ENCODE measurements at places on chromosomes 2 and 18.

DNA sequence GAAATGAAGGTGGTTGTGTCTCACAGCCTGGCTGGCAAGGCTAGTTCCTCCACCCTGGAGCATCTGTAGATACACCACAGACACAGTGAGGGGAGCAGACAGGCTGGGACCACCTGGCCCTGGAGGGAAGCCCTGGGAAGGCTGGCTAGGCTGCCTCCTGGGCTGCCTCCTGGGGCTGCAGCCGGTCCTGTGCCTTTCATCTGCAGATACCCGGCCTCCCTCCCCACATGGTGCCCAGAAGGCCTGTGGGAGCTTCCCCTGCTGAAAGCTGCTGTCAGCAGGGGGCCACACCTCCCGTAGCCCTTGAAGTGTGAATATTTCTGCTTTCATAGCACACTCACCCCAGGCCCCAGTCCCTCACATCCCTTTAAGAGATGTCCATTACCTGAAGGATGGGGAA, 37.6 kb downstream of the SDC1 start:
- no peak for DNase-seq

- no peak for DNase-seq
These were observed 184.9 kb downstream of the GLI2 start for GRCh38 chr2:120920454-120921148.

- no peak for DNase-seq
These were observed 992.8 kb upstream of the FANCL start for GRCh38 chr2:59233920-59234319.

DNA sequence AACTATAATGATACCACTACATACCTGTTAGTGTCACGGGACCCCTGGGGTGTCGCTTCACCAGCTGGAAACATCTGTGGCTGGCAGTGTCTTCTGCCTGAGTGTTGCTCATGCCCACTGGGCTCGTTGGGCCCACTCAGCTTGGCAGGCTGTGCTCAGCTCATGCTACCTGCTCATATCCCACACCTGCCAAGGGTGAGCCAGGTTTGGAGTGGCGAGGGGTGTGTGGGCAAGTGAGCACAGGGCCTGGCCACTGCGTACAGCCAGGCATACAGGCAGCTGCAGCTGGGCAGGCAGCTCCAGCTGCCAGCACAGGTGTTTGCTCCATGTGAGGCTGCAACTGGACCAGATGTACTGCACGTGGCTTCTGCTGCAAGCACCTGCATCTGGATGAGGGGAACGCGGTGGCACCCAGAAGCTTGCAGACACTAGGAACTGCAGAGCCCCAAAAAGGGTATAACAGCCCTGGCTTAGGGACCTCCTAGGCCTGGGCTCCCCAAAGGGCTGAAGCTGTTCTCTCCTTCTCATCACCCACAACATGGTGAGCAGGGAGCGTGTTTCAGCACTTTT, 70.1 kb downstream of the SUCLG1 start:
- DNase-seq = no peak

DNA sequence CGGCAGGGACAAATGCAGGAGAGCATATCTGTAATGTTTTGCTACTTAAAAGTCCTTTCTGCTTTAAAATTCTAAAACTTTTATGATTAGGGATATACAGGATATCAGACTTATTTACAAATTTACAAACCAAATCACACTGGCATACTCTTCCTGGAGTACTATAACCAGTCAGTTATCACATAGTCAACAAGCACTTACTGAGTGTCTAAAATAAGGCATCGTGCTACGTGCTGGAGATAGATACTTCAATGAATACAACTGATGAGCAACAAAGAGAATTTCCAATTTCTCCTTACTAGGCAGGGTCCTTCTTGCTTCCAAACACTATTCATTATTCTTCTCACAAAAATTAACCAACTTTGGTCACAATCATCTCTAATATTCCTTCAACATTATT, 113.5 kb downstream of the PLEKHM3 start:
- DNase-seq = no peak

DNA sequence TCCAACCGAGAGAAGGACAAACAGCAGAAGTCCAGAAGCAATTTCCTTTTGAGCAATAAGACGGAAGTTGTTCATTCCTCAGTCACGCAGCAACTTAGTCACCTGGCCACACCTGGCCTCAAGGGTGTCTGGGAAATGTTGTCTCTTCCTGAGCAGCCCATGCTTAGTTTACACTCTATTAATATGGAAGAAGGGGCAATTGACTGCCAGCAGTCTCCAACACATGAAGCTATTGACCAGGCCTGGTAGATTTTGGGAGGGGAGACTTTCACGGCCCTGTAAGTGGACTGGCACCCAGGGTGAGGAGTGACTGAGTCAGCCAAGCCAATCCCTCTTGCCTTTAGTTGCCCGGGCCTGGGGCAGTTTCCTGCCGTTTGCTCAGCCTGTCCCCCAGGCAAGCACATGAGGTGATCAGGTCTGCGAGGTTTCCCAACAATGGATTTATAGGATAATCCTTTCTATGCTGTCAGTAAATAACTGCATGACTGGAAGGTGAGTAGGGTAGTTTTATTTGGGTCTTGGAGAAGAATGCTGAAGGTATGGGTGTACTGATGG, 43.8 kb upstream of the PPP4R1 start:
- no peak for DNase-seq

GRCh38 chr2:144518748-144519596, 947 bp downstream of the ZEB2 start:
- peak; percentile 52 for DNase-seq

DNA sequence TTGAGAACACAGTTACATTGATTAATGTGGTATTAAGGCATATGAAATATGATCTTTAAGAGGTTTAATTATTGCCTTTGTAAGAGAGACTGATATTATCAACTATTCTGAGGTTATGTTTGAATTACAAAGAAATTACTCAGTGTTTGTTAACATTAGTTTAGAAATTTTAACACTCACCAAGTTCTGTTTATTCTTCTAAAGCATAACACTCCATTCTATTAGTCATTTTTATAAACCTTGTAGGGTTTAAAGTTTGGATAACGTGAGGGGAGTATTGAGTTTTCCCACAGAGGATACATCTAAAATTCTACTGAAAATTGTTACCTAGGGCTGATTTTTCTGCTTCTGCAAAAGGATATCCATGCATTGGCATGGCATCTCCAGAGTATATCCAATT, 7.7 kb downstream of the CCDC178 start:
- DNase-seq = no peak

GRCh38 chr2:158984604-158985135, 16.2 kb downstream of the TANC1 start:
- DNase-seq = peak; percentile 70

DNA sequence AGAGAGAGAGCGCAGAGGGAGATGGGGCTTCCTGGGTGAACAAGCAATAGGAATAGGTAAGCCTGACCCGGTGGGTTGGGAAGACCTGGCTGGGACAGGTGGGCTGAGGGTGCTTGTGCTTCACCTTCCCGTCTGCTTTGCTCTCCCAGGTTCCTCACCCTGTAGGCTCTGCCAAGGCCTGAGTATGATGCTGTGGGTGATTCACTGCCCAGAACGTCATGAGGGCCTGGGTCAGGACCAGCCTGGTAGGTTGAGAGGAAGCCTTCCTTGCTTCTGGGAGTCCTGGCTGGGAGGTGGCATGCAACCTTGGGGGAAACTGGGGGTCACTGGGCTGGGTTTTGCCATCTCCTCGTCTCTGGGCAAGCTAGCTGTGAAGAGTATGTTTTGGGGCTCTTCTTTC, 220.2 kb upstream of the APCDD1 start:
- DNase-seq = no peak

- no peak for DNase-seq
These were observed 238.3 kb downstream of the SLC8A1 start for GRCh38 chr2:40213619-40214018.

DNA sequence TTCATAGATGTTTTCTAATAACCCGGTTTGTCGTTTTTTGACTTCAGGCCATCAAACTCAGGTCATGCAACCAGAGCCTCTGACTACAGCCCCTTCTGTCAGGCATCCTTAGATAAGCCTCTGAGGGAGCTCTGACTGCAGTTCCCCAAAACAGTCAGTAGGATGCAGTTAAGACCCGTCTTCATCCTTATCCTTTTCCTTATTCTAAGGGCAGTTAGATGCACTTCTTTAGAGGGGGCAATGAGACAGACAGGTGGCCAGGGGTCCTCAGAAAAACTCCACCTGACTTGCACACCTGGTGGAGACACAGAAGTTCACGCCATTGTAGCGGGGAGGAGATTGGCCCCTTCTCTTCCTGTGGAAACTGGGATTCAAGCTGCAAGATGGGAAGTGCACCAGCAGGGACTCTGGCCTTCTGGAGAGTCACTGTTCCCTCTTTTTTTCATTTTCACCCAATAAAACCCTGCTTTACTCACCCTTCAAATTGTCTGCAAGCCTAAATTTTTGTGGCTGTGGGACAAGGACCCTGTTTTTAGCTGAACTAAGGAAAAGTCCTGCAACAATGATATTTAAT, 104.8 kb upstream of the TFPI start:
- DNase-seq = no peak

DNA sequence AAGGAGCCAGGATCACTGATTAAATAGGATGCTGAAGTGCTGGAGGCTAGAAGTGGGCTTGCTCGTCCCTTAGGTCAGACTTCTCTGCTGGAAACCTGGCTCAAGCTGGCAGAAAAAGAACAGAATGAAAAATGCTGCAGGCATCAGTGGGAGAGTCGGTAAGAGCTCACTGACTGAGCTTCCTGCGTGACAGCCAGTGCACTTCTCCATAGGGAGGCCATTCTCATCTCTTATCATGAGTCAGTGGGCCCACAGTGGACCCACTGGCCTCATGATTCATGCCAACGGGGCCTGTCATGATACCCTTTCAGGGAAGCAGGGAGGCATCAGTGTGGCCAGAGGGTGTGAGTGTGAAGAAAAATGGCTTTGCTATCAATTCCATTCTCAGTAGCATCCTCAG, 498.2 kb downstream of the PTPRM start:
- DNase-seq = no peak

DNA sequence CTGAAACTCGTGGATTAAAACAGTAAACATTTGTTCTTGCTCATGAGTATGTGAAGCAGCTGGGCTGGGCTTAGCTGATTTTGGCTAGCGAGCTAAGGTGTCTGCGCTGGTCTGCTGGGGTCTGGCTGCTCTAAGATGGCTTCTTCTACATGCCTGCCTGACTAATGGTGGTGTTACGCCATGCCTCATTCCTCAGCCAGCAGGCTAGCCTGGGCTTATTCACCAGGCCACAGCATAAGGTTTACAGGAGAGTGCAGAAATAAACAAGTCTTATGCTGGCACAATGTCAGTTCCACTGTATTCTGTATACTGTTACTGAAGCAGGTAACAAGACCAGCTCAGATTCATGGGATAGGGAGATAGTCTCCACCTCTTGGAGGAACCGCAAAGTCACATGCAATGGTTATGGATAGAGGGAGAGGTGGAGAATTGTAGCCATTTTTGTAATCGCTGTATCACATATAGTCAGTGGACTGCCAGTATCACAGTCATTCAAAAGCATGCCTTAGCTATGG, 80.0 kb downstream of the RHBDD1 start:
- no peak for DNase-seq

GRCh38 chr2:232255033-232255432, 123.5 kb upstream of the ALPP start:
- no peak for DNase-seq

- DNase-seq = no peak
These were observed 688.8 kb upstream of the PIK3C3 start for GRCh38 chr18:41266204-41266603.

DNA sequence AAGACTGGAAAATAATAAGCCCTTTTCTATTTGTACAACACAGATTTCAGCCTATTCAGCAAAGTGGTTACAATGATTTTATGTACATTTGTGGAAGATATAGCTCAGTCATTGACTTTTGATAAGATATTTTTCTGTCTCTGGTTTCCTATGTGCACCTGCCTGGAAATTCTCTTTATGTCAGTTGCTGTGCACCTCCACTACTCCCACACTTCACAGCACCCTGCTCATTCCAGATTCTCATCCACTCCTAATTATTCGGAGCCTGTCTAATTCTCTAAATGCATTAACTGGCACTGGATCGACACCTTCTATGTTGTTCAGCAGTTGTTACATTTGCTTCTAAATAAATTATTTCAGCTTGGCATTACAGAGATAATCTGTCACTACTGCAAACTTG, 275.1 kb upstream of the RND3 start:
- no peak for DNase-seq

DNA sequence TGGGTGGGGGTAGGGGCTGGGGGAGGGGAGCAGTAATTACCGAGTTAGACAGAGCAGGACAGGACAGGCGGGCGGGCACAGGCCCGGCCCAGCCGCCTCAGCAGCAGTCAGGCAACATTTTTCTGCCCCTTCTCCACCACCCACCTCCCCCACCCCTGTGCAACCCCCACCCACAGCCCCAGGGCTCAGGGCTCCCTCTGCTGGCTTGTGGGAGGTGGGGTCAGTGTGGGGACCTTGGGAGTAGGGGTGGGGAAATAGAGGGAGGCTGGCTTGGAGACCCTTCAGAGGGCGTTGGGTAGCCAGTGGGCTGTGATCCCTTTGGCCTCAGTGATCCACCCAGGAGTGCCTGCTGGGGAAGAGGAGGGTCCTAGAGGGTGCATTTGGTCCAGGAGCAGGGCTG, 6.4 kb downstream of the WNT6 start:
- DNase-seq = no peak

GRCh38 chr2:96105152-96105915, 11.0 kb downstream of the ADRA2B start:
- no peak for DNase-seq

DNA sequence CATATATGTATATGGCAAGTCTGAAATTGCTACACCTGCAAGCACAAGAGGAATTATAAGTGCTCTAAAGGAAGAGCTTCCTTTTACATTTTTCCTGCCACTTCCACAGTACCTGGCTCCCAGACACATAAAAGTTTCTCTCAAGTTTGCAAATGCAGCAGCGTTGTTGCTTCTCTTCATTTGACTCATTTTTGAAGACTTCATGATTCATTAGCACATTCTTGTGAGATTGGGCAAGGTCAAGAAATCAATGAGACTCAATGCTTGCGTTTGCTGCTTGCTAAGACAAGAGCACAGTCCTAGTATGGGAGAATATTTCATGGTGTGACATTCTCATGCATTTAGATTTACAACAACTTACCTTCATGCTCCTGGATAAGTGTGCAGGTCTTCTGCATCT, 42.6 kb upstream of the PDCL3 start:
- DNase-seq = no peak

GRCh38 chr2:15835991-15836688, 104.2 kb upstream of the MYCN start:
- DNase-seq = no peak

DNA sequence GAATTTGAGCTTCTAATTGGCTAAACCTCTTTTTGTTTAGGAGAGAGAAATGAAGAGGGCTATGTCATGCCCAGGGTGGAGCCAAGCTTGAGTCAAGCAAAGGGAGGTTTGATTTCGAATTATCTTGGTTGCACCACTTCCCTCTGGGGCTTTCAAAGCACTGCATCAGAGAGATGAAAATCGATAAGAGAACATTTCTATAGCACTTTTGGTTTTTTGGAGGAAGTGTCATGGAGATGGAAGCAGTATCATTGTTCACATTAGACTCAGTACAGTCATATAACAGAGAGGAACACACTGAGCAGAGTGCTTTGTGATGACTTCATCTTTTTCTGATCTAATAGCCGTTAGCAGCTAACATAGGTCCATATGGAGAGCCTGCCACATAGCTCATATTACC, 120.3 kb upstream of the UXS1 start:
- peak; percentile 36 for DNase-seq
